ENCODE measurements at places on chromosomes 1 and 21.

- no peak for DNase-seq
Observed at GRCh38 chr1:78918157-78918556, 88.4 kb downstream of the ADGRL4 start.

- DNase-seq: no peak
Observed at GRCh38 chr1:84247425-84248220, 53.9 kb upstream of the SAMD13 start.

DNA sequence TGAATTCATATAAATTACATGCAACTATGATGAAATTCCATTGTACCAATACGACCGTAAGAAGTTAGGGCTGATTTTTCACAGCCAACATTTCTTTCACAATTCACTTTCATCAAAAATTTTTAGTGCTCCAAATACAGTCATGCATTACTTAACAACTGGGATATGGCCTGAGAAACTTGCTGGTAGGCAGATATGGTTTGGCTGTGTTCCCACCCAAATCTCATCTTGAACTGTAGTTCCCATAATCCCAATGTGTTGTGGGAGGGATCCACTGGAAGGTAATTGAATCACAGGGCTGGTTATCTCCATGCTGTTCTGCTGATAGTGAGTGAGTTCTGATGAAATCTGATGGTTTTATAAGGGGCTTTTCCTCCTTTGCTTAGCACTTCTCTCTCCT, 244.4 kb downstream of the AKT3 start:
- DNase-seq: no peak

DNA sequence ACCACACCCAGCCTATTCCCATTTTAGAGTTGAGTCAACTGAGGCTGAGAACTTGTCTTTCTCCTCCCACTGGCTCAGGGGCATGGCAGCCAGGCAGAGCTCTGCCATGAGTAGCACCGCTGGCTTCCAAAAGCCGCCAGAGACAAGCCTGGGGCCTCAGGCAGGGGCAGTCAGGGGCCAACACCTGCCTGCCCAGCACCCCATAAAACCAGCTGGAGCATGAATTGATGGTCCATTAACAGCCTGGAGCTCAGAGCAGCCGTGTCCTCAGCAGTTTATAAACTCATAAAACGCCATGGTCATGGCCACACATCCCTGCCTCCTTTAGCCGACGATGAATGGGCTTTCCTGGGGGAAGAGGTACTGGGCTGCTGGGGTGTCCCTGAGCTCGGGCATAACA, 50.6 kb upstream of the PAX7 start:
- no peak for DNase-seq

GRCh38 chr1:151713874-151714273, 2.7 kb downstream of the CELF3 start:
- no peak for DNase-seq

- DNase-seq: no peak
Observed at GRCh38 chr1:244789731-244790130, 45.7 kb upstream of the COX20 start.

- DNase-seq: no peak
Observed at GRCh38 chr1:185838111-185838510, 103.9 kb downstream of the HMCN1 start.

GRCh38 chr1:165930961-165931360, 103.5 kb downstream of the UCK2 start:
- DNase-seq: no peak

GRCh38 chr1:194829492-194829891, 1643.1 kb upstream of the B3GALT2 start:
- no peak for DNase-seq

- no peak for DNase-seq
Observed at GRCh38 chr1:227944090-227944930, 3.4 kb downstream of the WNT9A start.

- no peak for DNase-seq
Observed at GRCh38 chr1:218364028-218364710, 19.0 kb downstream of the TGFB2 start.

DNA sequence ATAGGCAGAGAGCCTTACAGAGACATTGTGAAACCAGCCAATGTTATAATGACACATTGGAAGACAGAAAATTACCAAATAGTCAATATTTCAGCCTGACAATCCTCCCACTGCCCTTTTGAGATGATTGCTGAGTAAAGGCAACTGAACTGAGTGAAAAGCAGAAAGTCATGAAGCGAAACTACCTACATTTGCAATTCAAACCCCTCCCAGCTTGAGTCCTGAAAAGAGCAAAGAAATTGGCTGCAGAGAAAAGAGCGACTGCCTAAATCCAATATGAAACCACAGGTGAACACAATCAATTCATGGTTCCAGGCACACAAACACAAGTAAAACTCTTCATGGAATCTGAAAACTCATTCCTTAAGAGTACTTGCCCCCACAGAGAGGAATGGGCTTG, 143.4 kb upstream of the CHRM3 start:
- no peak for DNase-seq

- no peak for DNase-seq
Observed at GRCh38 chr1:109185357-109185756, 28.4 kb upstream of the SARS1 start.

DNA sequence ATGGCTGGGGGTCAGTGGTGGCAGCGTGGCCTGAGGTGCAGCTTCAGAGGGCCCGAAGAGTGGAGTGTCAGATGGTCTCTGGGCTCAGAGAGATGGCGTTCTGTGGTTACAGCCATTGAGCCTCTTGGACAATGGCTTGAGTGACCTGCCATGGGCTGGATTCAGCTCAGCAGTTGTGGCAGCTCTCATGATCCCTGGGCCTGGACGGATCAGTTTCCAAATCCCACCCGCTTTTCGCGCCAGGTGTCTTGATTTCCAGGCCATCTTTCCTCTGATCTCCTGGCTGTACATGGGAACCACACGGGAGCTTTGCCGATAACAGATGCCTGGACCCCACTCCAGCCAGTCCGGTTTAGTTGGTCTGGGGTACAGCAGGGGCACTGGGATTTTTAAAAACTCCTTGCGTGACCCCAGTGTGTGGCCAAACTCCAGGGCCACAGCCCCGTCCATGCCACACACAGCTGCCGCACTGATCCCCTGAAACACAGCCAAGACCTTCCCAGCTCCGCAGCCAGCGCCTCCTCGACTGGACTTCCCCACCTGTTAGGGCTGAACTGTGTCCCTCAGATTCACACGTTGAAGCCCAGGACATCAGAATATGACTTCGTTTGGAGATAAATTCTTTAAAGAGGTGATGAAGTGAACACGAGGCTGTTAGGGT, 67.9 kb downstream of the ATP5PO start:
- DNase-seq: no peak

DNA sequence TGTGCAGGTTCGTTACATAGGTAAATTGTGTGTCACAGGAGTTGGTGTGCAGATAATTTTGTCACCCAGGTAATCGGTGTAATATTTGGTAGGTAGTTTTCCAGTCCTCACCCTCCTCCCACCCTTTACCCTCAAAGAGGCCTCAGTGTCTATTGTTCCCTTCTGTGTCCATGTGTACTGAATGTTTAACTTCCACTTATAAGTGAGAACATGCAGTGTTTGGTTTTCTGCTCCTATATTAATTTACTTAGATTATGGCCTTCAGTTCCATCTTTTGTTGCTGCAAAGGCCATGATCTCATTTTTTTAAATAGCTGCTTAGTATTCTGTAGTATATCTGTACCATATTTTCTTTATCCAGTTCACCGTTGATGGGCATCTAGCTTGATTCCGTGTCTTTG, 87.3 kb downstream of the RPS6KC1 start:
- DNase-seq: no peak

- no peak for DNase-seq
Observed at GRCh38 chr1:107225706-107226105, 84.9 kb downstream of the NTNG1 start.

DNA sequence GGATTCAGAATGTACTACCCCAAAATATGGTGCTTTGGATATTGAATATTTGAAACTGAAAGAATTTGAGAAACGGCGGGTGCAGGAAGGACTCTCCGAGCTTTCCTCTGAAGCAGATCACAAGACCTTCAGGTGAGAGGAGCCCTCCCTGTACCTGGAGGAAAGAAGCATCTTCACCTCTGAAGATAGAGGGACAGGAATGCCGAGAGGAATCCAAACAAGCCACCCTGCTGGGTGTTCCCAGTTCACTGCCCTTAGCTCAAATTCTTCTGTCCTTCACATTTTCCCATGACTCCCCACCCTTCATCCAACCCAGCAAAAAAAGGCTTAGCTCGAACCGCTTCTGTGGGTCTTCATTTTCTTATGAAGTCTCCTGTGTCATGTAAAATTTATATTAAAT, 18.2 kb upstream of the PADI2 start:
- DNase-seq: no peak

GRCh38 chr1:110752941-110753725, 78.4 kb upstream of the KCNA3 start:
- DNase-seq: no peak

DNA sequence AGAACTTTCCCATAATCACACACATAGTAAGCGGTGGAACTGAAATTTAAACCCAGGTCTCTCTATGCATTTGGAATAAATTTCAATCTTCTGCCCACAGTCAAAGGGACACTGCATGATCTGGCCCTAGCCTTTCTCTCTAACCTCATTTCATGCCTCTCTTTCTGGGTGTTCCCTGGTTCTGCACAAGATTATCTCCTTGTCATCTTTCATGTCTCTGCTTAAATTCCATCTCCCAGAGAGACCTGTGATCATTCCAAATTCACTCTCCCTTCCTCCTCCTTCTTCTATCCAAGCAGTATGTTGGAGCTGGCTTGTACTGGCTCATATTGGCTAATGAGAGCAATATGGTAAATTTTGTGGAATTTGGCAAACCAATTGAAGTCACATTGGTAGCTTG, 22.2 kb downstream of the ETV3L start:
- DNase-seq: no peak

- DNase-seq: no peak
Observed at GRCh38 chr1:235822685-235823084, 44.0 kb downstream of the LYST start.

- no peak for DNase-seq
Observed at GRCh38 chr1:81446000-81446669, 354.6 kb upstream of the ADGRL2 start.

GRCh38 chr1:201495551-201496295, 11.2 kb downstream of the CSRP1 start:
- DNase-seq: no peak

GRCh38 chr21:17631195-17631594, 18.5 kb upstream of the BTG3 start:
- no peak for DNase-seq

GRCh38 chr21:46540087-46540710, 64.7 kb downstream of the S100B start:
- DNase-seq: no peak

DNA sequence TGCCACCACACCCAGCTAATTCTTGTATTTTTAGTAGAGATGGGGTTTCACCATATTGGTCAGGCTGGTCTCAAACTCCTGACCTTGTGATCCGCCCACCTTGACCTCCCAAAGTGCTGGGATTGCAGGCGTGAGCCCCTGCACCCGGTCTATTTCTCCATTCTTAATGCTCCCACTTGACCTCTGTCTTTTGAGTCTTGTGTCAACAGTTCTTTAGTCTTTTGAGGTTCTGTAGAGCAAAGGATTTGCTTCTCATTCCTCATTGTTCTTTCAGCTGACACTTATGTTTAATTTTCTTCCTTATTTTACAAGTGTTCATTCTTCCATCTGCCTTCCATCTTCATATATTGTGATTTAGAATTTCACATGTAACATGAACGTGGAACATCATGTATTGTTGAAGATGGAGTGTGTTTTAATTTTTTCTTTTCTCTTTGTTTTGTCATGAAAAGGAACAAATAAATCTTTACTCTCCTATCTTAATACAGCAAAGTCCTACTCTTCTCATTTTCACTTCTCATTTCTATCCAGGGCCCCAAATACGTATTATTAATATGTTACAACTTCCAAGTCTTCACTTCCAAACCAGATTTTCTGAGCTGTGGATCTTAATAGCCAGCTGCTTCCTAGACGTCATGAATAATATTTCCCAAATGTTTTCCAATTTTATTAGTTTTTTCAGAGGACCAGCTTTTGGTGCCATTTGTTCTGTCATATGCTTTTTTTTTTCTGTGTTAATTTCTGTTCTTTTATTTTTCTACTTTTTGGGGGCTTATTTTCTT, 16.9 kb downstream of the MTF2 start:
- no peak for DNase-seq

GRCh38 chr1:38777464-38777957, 82.1 kb downstream of the RRAGC start:
- no peak for DNase-seq

DNA sequence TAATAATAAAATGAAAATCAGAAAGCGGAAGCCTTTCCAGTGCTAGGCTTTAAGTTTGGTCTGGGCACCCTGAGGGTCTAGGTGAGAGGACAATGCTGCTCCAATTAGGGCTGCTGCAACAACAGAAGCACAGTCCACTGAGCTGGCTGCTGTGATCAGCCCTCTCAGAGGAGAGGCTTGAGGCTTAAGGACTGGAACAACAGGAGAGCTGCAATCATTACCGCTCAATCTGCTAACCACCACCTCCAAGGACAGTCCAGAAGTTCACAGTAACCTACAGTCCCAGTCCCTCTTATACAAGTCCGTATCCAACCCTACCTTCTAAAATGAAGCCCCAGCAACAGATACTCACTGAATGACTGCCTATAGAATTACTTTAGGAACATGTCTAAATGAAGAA, 62.1 kb downstream of the USP24 start:
- no peak for DNase-seq

- no peak for DNase-seq
Observed at GRCh38 chr1:158864595-158864994, 33.4 kb downstream of the MNDA start.

- DNase-seq: no peak
Observed at GRCh38 chr1:183908079-183908478, 103.2 kb downstream of the RGL1 start.
